T-helper 1 cell (primary cell): ENCODE measurements at places on chromosomes 1 and 21.

DNA sequence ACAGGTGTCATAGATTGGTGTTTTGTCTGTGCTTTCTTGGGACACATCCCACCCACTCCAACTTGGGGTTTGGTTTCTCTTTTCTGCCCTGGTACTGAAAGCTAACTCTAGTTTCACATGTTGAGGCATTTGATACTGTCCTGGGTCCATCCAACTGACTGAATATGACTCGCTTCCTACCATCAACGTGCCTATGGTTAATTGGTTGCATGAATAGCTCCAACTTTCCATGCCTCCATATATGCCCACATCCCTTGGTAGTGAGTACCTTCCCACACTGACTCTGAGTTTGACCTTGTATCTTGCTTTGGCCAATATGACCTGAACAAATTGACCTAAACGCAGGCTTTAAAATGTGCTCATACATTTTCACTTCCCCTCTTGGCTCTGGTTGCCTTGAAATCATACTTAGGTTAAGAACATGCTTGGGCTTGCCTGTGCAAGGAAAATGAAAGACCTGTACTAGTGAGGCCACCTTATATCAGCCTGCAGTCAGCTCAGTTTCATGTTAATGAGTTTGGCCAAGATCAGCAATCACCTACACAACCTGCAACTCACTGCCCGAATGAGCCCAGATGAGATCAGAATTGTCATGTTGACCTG is 81.0 kb upstream of the KCNK2 start:
- DNase-seq, result no peak

GRCh38 chr1:43953361-43953760 is 6.6 kb downstream of the IPO13 start:
- DNase-seq, result no peak

DNA sequence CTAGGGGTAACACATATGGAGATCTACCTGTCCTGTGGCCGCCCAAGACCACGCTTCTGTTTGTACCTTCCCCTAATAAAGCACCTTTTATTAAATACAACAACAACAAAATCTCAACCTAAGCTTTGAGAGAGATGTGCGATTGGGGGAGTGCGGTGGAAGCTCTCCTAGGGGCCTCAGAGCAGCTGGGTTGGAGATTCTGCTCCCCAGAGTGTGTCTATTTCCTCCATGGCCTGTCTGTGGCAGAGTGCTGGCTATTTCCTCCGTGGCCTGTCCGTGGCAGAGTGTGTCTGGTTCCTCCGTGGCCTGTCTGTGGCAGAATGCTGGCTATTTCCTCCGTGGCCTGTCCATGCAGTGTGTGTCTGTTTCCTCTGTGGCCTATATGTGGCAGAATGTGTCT is 139.3 kb upstream of the IPO9 start:
- no peak for DNase-seq

DNA sequence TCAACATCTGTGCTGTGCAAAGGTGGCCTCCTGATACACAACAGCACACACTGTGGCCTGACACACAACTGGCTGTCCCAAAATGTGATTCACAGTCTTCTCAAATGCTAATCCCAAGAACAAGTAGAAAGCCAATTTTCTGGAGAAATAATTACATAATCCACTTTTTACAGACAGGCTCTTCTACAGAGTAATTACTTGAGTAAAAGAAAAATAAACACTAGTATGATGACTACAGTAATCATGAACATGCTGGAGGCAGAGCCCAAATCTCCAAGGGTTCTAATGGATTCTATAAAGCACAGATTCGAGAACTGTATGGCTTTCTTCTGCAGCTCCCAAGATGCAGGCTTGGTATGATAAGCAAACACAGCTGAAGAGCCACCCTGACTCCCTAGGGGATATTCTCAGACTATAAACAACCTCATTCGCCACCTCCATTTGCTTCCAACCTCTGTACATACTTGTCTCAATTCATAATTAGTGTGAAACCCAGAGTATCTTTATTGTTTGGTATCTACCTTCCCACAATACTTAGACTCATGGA is 81.9 kb downstream of the SIPA1L2 start:
- DNase-seq, result no peak

DNA sequence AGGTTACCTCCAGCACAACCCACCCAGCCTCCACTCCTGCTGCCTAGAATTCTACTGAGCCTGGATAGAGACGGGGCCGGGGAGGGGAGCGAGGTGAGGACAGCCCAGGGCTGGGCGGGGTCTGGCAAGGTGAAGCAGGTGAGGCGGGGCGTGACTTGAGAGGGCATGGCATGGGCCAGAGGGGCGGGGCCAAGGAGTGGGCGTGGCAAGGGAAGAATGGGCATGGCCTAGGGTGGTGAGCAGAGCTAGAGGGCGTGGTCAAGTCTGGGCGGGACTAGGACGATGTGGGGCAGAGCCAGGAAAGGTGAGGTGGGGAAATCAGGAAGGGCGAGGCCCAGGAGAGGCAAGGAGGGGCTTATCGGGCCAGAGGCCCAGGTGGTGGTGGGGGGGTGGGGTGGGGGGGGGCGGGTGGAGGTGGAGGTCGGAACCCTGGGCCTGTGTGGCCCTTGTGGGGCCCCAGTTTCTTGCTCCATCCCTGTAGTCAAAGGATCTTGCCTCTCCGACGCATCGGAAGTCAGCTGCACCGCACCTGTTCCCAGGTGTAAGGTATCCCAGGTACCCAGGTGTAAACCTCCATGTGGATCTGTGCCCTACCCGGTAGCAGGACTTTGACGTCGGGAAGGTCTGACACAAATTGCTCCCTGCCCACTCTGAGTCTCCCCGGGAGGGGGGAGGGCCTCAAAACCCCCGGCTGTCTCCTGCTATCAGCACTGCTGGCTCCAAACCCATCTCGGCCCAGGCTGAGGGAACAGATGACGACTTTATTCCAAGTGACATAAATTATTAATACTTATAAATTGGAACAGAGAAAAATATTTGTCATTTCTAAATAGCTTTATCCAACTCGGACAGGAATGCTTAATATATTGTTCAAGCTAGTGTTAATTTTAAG is 32.9 kb upstream of the UTS2 start:
- no peak for DNase-seq

GRCh38 chr1:231335663-231336602 is 1.7 kb downstream of the EXOC8 start:
- DNase-seq, result no peak

DNA sequence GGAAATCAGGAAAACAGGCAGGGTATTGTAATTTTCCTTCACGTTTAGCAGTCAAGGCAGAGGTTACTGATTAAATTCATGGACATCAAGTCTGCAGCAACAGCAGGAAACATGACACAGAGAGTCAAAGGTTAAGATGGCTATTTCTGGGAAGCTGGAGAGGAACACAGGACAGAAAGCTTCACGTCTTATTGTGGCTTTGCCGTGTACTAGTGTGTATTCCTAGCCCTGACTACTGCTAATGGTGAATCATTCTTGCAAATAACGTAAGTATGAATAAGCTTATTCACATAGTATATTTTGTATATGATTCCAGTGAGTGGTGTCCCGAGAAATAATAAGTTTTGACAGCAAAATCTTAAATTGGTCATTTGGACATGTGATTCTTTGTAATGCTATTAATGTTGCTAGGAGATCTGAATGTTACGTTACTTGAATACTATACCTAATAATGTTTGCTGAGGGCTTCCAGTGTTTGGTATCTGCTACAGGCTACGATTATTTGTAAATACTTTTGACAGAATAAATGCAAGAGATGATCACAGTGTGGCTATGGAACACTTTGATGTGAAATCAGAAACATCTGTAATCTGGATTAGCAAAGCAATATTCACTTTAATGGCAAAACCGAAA is 77.4 kb downstream of the DISP1 start:
- no peak for DNase-seq

DNA sequence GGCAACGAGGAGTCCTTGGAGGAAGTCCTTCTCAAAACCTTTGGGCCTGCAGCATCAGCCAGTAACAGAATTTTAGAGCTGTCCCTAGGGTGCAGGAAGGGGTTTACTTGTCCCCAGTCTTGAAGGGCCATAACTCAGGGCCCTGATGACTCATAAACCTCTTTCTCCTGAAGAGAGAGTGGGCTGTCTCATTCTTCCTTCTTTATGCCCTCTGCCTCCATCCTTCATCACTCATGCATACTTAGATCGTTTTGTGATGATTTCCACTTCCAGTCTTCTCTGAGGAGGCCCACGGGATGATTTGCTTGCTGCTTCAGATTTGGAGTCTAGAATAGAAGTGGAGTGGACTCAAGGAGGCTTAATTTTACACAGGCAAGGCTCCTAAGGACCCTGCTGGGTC is 60.2 kb downstream of the NDUFS5 start:
- no peak for DNase-seq

DNA sequence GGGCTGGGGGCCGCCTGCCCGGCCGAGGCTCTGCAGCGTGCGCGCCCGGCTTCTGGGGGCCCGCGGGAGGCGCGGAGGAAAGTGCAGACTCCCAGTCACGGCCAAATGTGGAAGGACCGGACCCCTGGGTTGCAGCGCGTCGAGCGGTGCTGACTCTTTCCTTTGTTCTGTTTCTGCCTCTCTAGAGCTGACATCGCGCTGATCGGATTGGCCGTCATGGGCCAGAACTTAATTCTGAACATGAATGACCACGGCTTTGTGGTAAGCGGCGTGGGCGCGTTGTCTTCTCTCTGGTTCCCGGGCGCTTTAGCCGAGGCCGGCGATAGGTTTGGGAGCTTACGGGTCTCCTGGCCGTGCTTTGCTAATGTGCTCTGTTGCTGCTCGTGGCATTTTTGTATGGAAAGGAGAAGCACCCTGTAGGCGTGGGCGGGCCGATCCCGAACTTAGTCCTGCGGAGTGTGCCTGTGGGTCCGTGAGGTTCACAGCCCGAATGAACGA is 629 bp downstream of the PGD start:
- no peak for DNase-seq

- no peak for DNase-seq
Measured at GRCh38 chr1:7279769-7280168, 491.3 kb upstream of the VAMP3 start.
